Daoy (cell line): ENCODE measurements at places on chromosomes 16 and 17. TPM values are rescaled to one million over a fixed set of nuclear protein-coding genes. Genes with fewer than 3 reads are reported as not detected.
A peak's percentile ranks its signal among the peaks of the same experiment; 100 is the strongest.

DNA sequence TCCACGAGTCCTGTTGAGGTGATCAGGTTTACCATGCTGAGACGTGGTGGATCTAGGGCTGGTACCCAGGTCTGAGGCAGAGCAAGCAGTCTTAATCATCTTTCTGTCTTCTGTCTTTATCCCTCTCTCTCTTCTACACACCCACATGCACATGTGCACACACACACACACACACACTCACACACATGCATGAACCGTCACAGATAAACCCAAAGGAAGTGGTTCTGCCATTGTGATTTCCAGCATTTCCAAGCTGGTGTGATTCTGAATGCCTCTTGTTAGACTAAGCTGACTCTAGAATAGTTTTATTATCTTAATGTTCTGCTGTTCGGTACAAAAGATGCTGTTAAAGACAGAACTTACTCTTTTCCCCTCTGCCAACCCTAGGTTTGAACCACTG lies 411.8 kb upstream of the SALL1 start:
- no peak for DNase-seq

DNA sequence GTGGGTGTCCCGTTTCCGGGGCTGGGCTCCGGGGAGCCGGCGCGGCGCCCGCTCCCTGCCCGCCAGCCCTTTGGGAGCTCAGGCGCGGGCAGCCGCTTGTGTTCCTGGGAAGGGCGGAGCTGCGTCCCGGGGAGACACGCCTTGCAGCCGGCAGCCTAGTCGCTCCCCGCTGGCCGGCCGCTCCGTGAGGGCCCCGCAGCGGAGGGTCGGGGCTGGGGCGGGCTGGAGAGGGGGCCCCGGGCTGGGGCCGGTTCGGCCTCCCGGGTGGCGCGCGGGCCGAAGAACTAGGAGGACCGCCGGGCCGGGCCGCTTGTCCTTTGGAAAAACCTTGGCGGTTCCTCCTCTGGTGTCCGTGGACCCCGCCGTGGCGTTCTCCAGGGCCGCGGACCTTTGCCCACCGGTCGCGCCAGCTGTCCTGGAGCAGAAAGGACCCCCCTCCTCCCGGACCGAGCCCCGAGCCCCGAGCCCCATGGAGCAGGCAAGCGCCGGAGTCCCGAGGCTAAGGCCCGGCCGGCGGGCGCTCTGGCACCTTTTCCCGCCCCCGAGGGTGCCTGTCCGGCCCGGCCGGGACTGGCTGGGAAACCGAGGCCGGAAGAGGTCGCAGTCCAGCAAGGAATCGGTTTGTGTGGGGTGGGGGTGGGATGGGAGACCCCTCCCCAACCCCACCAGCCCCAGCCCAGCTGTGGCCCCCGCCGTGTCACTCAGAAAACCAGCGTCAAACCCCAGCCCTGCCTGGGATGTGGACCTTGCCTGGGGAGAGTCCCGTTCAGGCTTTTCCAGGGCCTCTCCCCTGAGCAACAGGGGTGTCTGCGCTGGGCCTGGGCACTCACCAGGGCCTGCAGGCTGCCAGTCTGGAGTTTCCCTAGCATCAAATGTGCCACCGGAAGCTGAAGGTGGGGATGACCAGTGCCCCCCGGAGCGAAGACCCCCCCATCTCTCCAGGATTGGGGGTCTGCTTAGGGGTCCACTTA lies 6.8 kb upstream of the TBC1D3B start:
- peak; percentile 67 for DNase-seq

Gene SRL
- not detected in 2 replicates for total RNA-seq

DNA sequence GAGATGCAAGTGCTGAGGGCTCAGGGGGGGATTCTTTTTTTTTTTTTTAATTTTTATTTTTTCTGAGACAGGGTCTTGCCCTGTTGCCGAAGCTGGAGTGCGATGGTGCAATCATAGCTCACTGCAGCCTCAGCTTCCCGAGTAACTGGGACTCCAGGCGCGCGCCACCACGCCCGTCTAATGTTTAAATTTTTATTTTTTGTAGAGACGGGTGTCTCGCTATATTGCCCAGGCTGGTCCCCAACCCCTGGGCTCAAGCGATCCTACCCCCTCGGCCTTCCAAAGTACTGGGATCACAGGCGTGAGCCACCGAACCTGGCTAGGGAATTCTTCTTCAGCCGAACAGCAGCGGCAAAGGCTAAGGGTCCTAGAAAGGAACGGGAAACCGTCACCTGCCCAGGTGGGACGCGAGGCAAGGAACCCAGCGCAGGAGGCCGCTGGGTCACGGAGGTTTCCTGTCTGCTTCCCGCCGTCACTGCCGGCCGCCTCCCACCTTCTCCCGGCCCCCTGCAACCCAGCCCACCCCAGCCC lies 13.3 kb upstream of the OR1F1 start:
- no peak for DNase-seq

Gene NXPH3
- total RNA-seq: 0.03 TPM in 1 of 2 replicates, not detected in the other

Gene SCPEP1
- 27.5 and 28.3 TPM in 2 replicates for total RNA-seq

Gene TLE7
- total RNA-seq: not detected in 2 replicates
